CMK (cell line): ENCODE measurements at places on chromosomes 3 and 15.

GRCh38 chr3:171888466-171888865 is 45.3 kb downstream of the TMEM212 start:
- no peak for DNase-seq

DNA sequence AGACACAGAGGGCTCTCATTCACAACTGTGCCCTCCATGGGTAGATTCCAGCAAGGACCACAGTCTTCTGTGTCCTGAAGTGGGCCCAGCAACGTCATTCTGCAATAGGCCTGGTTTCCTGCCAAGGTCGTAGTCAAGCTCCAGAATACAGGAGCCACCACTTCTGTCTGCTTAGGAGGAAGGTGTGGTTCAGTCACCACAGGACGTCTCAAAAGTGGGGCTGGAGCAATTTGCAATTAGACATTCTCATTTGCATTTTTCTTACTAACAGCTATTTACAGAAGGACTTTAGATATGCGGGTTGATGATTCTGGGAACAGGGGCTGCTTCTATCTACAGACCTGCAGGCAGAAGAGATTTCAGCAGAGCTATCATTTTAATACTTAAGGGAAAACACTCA is 58.7 kb upstream of the MYRIP start:
- DNase-seq: no peak

- no peak for DNase-seq
Observed at GRCh38 chr15:75696854-75697259, 15.8 kb downstream of the CSPG4 start.

GRCh38 chr3:119747357-119747756 is 34.5 kb upstream of the NR1I2 start:
- DNase-seq: no peak

- no peak for DNase-seq
Observed at GRCh38 chr3:44906997-44907396, 32.6 kb downstream of the TGM4 start.

- no peak for DNase-seq
Observed at GRCh38 chr3:133927540-133928066, 31.9 kb upstream of the RAB6B start.

- DNase-seq: no peak
Observed at GRCh38 chr3:148026009-148026588, 616.9 kb downstream of the ZIC1 start.

GRCh38 chr3:45841420-45841756 is 531 bp downstream of the LZTFL1 start:
- no peak for DNase-seq

DNA sequence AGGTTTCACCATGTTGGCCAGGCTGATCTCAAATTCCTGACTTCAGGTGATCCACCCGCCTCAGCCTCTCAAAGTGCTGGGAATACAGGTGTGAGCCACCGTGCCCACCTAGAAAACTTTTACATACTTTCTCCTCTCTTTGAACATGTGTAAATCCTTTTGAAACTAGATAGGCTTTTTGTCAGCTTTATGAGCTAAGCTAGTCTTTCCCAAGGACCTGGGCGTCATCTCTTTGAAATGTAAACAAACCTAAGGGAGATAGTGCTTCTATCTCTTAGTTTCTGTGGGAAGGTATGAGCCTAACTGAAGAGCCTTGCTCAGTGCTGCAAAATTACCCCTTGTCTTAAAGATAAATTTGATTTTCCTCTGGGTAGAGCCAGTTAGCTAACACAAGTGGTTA is 4.8 kb downstream of the CX3CR1 start:
- no peak for DNase-seq

DNA sequence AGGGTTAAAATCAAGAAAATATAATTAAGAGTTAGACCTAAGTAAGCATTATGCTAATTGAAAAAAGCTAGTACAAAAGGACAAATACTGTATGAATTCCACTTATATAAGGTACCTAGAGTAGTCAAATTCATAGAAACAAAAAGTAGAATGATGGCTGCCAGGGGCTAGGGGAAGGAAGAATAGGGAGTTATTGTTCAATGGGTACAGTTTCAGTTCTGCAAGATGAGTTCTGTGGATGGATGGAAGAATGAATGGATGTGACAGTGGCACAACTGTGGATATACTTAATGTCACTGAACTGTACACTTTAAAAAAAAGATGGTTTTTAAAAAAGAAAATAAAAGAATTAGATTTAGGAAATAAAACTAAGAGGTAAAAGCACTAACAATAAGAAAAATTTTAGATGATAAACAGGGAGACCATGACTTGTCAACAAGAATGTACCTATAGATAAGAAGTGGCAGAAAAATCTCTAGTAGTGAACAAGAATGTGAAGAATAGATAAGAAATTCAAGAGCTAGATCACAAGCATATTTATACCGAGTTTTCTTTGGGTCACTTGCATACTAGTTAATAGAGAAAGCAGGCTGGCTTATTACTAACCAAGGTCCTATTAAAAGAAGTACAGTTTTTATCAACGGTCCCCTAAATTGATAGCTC is 5.5 kb downstream of the IFT80 start:
- DNase-seq: no peak

- DNase-seq: no peak
Observed at GRCh38 chr3:123104550-123104949, 37.7 kb downstream of the PDIA5 start.

DNA sequence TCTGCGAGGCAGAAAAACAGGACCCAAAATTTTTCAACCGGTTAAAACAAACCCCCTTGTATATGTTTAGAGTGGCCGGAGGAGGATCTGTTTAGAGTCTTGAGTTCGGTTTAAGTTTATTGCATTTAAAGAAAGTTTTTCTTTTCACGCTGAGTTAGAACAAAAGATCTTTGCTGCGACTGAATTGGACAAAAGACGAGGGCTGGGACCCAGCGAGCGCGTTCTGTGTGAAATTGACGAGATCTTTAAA is 9.8 kb downstream of the NR2F2 start:
- no peak for DNase-seq

- DNase-seq: no peak
Observed at GRCh38 chr3:10505050-10505790, at the start of gene ATP2B2. Gene ATP2B2 (minus strand): TSS chr3:10505586. CDS start chr3:10449543, 56,043 bp downstream.

- DNase-seq: peak; percentile 9
Observed at GRCh38 chr15:96524676-96525417, 194.3 kb downstream of the NR2F2 start.

GRCh38 chr3:88076712-88077111 is 17.7 kb downstream of the ZNF654 start:
- no peak for DNase-seq

- DNase-seq: no peak
Observed at GRCh38 chr3:14640157-14640562, 11.4 kb upstream of the CCDC174 start.

DNA sequence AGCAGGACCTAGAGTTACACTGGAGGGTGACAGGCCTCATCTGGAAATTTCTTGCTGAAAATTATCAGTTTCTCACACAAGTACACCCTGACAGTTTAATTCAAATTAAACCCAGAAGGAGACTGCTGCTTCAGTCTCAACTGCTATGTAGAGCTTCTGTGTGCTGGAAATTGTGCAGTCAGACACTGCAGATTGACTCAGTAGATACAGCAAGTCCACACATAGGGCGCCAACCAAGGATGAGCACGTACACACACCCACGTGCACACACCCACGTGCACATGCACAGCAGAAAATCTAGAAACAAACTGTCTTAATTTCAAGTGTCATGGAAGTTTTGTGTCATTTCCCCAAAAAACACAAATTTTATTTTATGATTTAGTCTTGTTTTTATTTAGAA is 192.9 kb downstream of the PDE8A start:
- no peak for DNase-seq

DNA sequence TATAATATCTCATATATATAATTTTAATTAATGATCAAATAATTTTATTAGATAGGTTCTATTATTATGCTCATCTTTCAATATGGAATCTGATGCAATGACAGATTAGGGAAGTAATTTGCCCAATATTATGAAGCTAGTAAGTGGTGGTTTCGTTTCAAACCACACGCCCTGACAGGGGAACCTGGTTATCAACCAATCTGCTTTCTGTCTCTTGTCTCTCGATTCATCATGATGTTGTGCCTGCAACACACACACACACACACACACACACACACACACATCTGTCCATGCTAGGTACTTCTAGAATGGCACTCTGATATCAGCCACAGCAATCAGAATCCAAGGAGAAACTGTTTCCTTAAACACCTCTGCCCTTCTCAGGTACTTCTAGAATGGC is 128.4 kb downstream of the ZBBX start:
- DNase-seq: no peak

DNA sequence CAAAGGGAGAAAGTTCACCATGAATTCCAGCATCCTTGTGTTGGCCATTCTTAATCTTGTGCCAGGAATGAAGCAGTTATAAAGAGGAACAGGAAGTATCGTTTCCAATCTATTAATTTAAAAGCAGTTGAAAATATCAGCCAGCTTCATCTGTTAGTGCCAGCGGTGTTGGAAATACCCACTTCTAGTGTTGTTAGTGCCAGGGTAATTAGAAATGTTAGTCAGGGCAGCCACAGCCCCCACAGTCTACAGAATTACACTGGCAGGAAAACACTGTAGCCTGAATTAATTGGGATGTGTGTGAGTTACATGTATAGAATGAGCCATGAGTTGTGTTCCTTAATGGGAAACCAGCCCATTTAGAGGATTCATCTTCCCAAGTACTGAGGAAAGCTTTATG is 127.8 kb downstream of the GHSR start:
- DNase-seq: no peak

DNA sequence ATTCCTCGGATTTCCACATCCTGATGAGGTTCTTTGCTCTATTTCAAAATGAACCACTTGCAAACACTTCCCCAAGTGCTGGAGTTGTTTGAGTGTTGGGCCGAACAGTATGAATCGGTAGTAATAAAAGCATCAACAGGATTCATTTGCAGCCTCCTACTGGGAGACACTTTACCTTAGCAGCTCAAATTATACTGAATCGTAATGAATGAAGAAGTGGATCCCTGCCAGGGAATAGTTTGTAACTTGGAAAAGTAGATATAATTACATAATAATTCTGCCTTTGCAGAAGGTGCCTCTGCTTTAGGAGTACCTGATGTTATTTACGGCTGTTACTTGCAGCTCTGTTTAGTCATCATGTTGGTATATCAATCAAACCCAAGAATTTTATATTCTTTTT is 669.1 kb downstream of the CADM2 start:
- no peak for DNase-seq

DNA sequence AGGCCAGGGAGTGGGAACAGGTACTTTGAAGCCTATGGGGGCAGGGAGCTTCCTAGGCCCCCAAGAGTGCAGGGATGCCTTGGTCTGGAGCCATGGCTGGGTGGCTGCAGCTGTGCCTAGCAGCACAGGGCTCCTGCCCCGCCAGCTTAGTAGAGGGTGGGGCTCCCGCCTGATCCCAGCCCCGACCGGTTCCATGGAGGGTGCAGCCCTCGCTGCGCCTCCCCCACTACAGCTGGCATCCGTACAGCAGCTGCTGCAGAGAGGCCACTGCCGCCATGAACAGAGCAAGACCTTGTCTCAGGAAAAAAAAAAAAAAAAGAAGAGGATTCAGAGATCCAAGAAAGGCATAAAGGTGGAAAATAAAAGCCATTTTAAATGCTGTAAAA is 277.2 kb downstream of the UBE2E2 start:
- DNase-seq: no peak

DNA sequence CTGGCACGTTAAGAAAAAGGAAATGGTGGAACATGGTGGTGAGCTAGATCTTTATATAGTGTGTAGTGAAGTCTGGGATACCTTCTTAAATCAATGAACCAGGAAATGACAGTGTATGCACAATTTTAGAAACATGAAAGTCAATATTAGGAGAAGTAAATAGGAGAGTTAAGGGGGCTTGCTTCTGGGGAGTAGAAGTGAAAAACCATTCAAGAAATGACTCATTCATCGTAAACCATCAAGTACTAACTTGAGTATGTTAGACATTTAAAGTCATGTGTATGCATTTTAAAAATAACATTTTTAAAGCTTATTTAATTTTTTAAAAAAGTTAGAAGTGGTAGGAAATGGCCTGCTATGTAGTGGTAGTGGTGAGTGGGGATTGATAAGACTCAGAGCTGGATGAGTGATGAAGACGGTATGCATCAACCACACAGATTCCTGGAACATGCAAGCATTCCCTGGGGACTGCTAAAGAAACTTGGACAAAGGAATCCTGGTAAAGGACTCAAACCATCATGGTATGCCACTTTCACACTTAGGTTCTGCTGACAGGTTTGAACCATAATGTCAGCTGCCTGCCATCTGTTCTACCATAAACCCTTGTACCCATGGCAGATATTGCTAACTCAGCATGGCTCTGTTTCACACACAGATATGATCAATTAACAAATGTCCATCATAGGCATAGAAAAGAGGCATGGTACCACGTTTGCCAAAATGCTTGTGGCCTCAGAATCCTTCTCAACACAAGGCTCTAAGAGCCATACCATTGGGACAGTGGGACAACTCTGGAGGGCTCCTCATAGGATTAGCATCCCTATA is 28.9 kb upstream of the MITF start:
- DNase-seq: no peak

DNA sequence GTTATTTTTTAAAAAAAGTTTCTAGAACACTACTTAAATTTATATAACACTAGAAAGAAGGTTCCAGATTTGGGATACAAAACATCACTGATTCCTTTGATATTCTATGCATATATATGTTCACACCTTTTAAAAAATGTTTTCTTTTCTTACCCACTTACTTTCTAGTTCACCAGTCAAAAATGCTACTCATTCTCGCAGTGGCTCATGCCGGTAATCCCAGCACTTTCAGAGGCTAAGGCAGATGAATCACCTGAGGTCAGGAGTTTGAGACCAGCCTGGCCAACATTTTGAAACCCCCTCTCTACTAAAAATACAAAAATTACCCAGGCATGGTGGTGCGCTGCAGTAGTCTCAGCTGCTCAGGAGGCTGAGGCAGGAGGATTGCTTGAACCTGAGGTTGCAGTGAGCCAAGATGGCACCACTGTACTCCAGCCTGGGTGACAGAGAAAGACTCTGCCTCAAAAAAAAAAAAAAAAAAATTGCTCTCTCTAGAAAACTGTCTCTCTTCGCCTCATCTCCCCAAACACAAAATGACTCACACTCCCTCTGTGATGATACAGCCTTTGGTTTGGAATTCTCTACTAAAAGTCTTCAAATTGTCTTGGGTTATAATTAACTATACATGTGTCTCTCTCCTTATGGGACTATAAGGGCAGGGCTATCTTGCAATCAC is 52.6 kb upstream of the TGFBR2 start:
- DNase-seq: no peak

DNA sequence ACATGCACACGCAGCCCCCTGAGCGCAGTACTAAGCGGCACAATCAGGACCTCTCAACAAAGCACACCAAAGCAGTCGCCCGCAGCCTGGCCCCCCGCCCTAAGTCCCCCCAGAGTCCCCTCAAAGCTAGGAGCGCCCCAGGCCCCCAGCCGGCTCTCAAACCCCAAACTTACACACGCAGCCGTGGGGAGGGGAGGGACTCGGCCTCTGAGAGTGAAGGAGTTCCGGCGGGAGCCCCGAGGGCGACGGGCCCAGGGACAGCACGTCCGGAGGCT is 5.5 kb downstream of the GATA2 start:
- DNase-seq: peak; percentile 58
